ENCODE measurements at places on chromosomes 1 and 21.

- DNase-seq = peak; percentile 60
Observed at GRCh38 chr1:181134543-181135436, 46.3 kb downstream of the IER5 start.

DNA sequence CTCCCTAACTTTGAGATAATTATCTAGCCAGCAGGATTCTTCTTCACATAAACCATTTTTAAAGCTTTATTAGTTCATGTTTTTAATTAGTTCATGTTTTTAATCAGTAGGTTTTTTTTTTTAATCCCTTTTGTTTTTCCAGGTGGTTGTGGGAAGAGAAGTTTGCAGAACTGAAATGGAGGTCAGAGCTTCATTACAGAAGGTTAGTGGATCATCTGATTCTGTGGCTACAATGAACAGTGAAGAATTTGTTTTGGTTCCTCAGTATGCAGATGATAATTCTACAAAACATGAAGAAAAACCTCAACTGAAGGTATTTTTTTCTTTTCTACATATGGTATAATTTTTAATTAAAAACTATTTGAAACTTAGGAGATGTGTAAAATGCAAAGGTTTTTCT is 59.7 kb downstream of the RABGAP1L start:
- peak; percentile 24 for DNase-seq

- DNase-seq = no peak
Observed at GRCh38 chr1:153253076-153253475, 6.4 kb upstream of the LORICRIN start.

- no peak for DNase-seq
Observed at GRCh38 chr1:234647758-234648157, 37.8 kb upstream of the IRF2BP2 start.

- DNase-seq = no peak
Observed at GRCh38 chr1:8512504-8512903, 194.6 kb downstream of the SLC45A1 start.

GRCh38 chr1:178533121-178533946 is 20.4 kb downstream of the TEX35 start:
- DNase-seq = no peak

DNA sequence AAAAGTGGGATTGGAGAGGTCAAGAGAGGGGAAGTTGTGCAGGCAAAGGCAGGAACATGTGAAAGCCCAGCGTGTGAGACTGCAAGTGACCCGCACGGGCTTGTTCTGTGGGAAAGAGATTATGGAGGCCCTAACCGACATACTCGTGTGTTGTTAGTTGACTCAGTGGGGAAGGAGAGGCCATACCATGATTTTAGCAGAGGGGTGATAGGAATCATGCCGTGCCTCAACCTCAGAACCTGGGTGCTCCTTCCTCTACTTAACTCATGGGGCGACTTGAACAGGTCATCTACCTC is 19.3 kb downstream of the PGLYRP3 start:
- DNase-seq = no peak

DNA sequence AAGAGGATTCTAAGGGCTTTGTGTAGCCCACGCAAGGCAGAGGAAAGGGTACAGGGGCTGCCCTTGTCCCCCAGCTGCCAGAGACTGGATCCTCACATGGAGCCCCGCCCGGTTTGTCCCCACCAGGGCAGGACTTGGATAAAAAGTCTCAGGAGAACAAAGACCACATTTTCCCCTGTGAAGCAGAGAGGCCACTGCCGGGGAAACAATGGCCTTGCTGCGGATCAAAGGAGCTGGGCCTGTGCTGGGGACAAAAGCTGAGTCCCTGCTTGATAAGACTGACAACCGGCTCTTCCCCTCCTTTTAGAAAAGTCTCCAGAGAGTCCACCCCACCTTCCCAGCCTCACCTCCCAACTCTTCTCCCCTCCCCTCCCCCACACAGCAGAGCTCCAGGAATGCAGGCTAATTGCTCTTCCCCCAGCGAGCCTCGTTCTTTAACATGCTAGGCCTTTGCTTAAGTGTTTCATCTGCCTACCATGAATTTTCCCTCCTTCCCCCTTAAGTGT is 142.4 kb downstream of the PLPP3 start:
- DNase-seq = no peak

- DNase-seq = no peak
Observed at GRCh38 chr1:30906631-30907441, 1.7 kb downstream of the SDC3 start.

GRCh38 chr21:38847556-38847955 is 41.8 kb downstream of the ETS2 start:
- DNase-seq = no peak

- DNase-seq = no peak
Observed at GRCh38 chr1:113875714-113876113, 4.2 kb upstream of the PTPN22 start.

GRCh38 chr1:22778408-22778807 is 67.8 kb downstream of the EPHB2 start:
- no peak for DNase-seq

DNA sequence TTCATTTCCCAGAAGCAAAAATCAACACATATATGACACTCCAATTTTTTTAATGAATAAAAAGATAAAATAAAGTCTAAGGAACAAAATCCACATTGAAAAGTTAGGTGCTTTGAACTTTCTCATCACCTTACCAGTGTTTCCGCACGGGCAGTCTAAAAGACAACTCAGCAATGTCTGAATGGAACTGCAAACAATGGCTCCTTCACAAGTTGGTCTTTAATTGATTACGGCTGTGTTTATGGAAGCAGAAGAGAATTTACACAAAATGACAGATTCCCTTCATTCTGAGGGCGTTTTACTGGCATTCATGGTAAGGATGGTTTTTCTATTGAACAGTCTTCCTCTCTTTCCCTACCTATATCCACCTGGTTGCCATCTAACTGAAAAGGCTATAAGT is 65.0 kb upstream of the RNPC3 start:
- DNase-seq = no peak

GRCh38 chr1:172112576-172112975 is 271.3 kb downstream of the DNM3 start:
- DNase-seq = no peak

- no peak for DNase-seq
Observed at GRCh38 chr1:113241237-113241636, 149.1 kb upstream of the MAGI3 start.

DNA sequence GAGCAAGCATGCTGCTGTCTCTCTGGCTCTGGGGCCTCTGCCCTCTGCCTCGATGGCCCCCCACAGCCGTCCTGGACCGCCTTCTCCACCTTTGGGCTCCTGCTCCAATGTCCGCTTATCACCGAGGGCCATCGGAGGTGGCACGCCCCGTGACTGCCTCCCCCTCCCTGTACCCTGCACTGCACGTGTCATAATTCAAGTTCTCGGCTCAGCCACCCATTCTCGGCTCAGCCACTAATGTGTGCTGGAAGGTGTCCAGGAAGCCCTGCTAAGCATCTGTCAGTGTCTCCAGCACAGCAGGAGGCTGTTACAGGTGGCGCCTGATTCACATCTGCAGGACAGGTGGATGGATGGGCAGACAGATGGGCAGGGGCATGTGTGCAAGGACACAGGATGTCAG is 45.5 kb downstream of the TP73 start:
- no peak for DNase-seq

- no peak for DNase-seq
Observed at GRCh38 chr1:97759078-97759477, 161.8 kb downstream of the DPYD start.

DNA sequence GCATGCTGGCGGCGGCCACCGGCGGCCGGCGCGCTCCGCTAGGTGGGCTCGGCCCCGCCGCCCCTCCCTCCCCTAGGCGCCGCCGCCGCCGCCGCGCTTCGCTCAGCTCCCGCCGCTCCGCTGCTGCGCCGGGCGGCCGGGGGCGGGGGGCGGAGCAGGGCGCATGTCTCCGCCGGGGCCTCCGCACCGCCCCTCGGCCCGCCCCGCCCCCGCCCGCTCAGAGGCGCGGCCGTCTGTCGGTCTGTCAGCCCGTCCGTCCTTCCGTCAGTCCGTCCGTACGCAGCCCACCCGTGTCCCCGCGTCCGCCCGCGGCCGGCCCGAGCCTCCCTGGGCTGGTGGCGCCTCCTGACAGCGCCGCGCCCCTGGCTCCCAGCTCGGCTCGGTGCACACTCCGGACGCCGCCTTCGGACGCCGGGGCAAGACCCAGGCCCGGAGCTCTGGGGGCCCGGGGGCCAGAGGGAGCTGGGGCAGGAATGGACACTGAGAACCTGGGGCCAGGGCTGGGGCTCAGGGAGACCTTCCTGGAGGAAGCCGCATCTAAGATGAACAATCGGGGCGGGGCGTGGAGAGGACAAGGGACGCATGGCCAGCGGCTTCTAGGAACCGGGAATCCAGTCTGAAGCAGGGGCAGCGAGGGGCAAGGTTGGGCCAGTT is at the start of gene GPR153:
GPR153 (minus strand) TSS at position 138 of the 654 bp plus-strand sequence. CDS start 6,193 bp downstream, outside the sequence.
- no peak for DNase-seq

GRCh38 chr1:218521414-218522169 is 176.5 kb downstream of the TGFB2 start:
- peak; percentile 13 for DNase-seq

- DNase-seq = peak; percentile 18
Observed at GRCh38 chr1:61083013-61083806, 849 bp downstream of the NFIA start.

DNA sequence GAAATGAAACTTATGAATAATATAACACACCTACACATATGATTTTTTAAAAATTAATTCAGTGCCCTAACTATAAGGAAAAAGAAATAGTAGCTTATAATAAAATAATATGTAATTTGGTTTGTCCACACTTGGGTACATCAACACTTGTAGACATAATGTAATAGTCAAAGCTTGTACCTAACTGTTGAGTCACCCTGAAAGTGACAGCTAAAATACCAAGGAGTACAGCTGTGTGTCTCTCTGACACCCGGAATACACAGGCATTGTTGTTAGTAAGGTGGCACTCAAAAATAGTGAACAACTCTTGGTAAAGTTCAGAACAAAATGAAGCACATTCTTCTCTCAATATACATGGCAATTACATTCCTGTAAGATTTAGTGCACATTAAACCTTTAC is 243.4 kb downstream of the TRABD2B start:
- DNase-seq = no peak

DNA sequence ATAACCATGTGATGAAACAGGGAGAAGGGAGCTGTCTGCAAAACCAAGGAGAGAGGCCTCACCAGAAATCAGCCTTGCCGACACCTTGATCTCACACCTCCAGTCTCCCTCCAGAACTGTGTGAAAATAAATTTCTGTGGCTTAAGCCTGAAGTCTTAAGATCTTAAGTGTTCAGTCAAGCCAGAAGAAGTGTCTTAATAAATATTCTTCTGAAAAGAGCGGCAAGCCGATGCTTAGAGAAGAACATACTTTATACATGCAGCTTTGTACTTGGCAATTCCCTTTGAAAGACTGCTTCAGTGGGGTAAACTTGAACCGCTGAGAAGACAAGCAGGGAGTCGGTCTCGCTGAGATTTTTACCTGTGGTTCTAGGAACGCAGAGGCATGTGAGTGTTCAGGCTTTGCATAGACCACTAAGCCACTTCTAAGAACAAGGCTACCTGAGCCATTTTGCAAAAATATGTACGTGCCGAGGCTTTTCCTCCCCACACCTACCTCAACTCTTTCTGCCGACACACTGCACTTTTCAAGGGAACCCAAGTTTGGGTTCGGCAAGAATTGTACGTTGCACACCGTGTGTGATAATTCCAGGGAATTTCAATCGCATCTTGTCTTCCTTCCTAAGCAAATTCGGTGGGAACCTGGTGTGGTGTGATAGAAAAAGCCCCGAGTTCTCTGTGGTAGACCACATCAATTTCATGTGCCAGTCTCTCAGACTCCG is 3.4 kb downstream of the RUNX1 start:
- DNase-seq = no peak

- no peak for DNase-seq
Observed at GRCh38 chr21:28338701-28339305, 653.9 kb downstream of the LTN1 start.

GRCh38 chr21:37251294-37251634 is 15.9 kb downstream of the VPS26C start:
- no peak for DNase-seq

- DNase-seq = peak; percentile 81
Observed at GRCh38 chr1:48793863-48794262, 17.2 kb upstream of the BEND5 start.

- no peak for DNase-seq
Observed at GRCh38 chr1:100456880-100457279, 81.1 kb upstream of the GPR88 start.

DNA sequence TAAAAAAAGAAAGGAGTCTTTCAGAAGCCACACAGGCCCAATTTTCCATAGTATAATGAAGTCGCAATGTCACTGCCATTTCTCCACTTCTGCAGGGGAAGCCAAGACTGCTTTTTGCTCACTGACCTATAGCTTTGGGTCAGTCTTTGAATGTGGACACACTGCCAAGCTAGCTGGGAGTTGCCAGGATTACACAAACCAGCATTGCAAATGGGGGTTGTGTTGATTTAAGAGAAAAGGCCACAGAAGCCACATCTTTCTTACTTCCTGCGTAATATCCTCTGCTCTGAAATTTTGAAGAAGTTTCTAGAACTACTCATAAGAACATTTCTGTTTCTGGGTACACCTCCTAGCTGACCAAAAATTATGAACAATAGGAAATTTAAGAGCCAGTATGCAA is 45.8 kb upstream of the SAMSN1 start:
- no peak for DNase-seq

DNA sequence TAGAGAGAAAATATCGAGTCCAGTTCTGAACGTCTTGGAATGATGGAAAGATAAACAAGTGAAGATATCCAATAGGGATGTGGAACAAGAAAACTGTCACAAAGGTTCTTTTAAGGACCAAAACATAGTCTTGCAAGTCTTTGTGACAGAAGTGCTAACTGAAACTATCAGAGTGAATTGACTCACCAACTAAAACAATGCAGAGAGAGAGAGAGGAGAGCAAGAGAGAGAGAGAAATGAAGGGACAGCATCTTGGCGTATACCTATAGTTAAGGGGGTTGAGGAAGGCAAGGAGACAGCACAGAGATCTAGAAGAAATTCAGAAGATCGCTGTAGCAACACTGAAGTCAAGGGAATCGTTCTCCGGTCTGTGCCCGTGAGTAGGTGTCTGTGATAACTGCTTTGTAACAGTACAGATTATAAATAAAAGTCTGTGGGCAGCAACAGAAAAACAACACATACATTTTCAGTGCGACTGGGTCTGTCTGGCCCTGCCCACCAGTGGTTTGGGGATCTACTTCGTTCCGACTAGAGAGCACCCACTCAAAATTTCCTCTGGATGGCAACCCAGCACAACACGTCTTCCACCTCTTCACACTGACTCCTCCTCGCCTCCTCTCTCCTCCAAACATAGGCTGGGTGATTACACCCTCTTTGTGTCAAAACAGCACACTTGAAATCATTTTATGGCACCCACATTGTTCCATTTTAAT is 4.8 kb upstream of the COA6 start:
- DNase-seq = no peak
